ENCODE measurements at places on chromosomes 11 and 22. TPM values are rescaled to one million over a fixed set of nuclear protein-coding genes. Genes with fewer than 3 reads are reported as not detected.

NADSYN1 gene
- 91.3 TPM for total RNA-seq

KCNJ1 gene
- total RNA-seq: not detected

CD248 gene
- under 0.01 TPM for total RNA-seq

SAMM50 gene
- 32.6 TPM for total RNA-seq

OR5P2 gene
- not detected for total RNA-seq

OR8D1 gene
- not detected for total RNA-seq

PACSIN2 gene
- total RNA-seq: 49.8 TPM

KRTAP5-10 gene
- not detected for total RNA-seq

GPR83 gene
- under 0.01 TPM for total RNA-seq

GPHA2 gene
- total RNA-seq: not detected

SRSF8 gene
- total RNA-seq: 17.5 TPM

SMPD1 gene
- total RNA-seq: 3.2 TPM

PHOX2A gene
- not detected for total RNA-seq

FGF19 gene
- not detected for total RNA-seq

BLID gene
- total RNA-seq: not detected

HBB gene
- total RNA-seq: not detected

C11orf86 gene
- total RNA-seq: not detected

CASTOR1 gene
- total RNA-seq: 2.4 TPM

ARHGAP8 gene
- total RNA-seq: 15.0 TPM

FAM181B gene
- 1.0 TPM for total RNA-seq

MAP6 gene
- total RNA-seq: not detected

APOA1 gene
- total RNA-seq: not detected

SERHL2 gene
- 0.79 TPM for total RNA-seq

SLC25A18 gene
- not detected for total RNA-seq

LIF gene
- under 0.01 TPM for total RNA-seq

MIF gene
- 448 TPM for total RNA-seq

HORMAD2 gene
- not detected for total RNA-seq

MS4A12 gene
- total RNA-seq: not detected

ST14 gene
- 105 TPM for total RNA-seq

SLC6A5 gene
- not detected for total RNA-seq

PLEKHB1 gene
- total RNA-seq: not detected

TCF20 gene
- total RNA-seq: 40.8 TPM

PGAP2 gene
- total RNA-seq: 26.3 TPM

LRRC4C gene
- not detected for total RNA-seq

DTX4 gene
- total RNA-seq: 2.4 TPM

RNF215 gene
- total RNA-seq: 15.5 TPM

LRRN4CL gene
- 0.26 TPM for total RNA-seq

NRIP3 gene
- total RNA-seq: 2.2 TPM

SULT4A1 gene
- total RNA-seq: under 0.01 TPM

C22orf42 gene
- total RNA-seq: not detected

MS4A6A gene
- total RNA-seq: not detected

PAMR1 gene
- 5.3 TPM for total RNA-seq

APOBEC3F gene
- total RNA-seq: 0.79 TPM

GTF2H1 gene
- total RNA-seq: 56.3 TPM

Measured in bronchial epithelial cell (primary cell).